ENCODE measurements at places on chromosomes 16 and 17.

GRCh38 chr16:73043828-73044467 lies 4.0 kb downstream of the ZFHX3 start:
- DNase-seq = no peak

DNA sequence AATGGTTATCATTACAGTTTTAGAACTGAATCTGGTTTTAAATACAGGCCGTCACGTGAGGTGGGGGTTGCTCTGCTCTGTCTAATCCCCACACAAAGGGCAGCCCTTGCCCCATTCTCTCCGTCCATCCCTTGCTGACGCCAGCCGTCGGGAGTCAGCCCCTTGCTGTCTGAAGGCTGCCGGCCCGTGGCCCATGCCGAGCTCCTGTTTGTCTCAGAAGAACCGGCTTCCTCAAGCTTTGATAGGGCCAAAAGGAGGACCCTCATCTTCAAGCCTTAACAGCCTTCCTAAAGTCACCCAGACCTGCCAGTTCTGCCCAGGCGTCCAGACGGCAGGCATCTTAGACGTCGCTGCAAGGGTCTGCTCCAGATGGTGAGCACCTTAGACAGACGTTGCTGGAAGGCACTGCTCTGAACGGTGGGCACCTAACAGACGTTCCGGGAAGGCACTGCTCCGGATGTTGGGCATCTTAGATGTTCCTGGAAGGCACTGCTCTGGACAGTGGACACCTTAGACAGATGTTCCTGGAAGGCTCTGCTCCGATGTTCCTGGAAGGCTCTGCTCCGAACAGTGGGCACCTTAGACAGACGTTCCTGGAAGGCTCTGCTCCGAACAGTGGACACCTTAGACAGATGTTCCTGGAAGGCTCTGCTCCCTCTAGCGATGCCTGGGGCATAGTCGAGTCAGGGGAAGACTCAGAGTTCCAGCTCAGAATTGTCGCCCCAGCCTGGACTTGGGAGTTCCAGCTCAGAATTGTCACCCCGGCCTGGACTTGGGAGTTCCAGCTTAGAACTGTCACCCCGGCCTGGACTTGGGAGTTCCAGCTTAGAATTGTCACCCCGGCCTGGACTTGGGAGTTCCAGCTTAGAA lies 35.1 kb upstream of the CHMP6 start:
- no peak for DNase-seq

DNA sequence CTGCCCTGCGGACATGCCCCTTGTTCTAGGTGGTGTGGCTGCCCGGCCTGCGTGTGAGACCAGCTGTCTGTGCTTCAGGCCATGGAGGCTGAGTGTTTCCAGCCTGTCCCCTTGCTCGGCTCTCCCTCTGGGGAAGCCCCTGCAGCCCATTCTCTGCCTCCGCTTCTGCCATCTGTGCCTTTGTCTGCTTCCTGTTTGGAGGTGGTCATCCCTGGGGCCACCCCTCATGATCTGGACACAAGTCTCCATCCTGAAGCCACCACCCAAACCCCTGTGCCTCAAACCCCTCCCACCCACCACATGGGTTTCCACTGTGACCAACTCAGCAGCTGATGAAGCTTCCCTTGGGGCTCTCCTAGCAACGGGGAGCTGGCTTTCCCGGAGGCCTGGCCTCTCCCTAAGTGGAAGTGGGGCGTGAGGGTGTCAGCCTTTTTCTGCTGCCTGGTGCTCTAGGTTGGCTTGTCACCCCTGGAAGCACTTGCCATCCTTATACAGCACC lies 184.9 kb downstream of the SEC14L1 start:
- DNase-seq = no peak

- no peak for DNase-seq
Measured at GRCh38 chr16:50675686-50676610, 5.2 kb downstream of the SNX20 start.

GRCh38 chr17:68682903-68683302 lies 81.7 kb upstream of the FAM20A start:
- DNase-seq = no peak

DNA sequence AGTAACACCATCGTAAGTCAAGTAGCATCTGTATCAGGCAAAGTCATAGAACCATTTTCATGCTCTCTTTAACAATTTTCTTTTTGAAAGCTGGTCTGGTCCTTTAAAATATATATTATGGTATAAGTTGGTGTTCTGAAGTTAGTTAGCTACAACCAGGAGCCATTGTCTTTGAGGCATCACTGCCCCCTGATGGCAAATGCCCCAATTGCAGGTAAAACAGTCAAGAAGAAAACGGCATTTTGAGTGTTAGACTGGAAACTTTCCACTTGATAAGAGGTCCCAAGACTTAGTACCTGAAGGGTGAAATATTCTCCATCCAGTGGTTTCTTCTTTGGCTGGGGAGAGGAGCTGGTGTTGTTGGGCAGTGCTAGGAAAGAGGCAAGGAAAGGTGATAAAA lies 14.1 kb downstream of the TP53 start:
- peak; percentile 61 for DNase-seq

- no peak for DNase-seq
Measured at GRCh38 chr17:65430209-65430833, 131.1 kb downstream of the AXIN2 start.

DNA sequence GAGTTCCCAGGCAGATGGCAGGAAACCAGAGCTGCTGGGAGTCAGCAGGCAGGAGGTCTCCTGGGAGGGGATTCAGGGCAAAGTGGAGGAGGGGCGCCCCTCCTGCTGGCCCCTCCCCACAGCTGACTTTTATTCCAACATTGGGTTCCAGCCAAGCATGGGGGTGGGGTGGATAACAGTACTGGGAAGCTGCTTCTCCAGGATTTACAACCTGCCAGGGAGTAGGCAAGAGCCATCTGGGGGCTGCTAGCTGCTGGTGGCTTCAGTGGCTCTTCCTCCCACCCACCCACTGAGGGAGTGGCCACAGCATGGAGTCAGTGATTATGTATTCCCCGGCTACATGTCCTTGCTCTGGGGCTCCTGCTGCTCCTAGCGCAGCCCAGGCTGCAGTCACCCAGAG lies 36.8 kb downstream of the TMEM132E start:
- DNase-seq = no peak

- no peak for DNase-seq
Measured at GRCh38 chr17:34436607-34437006, 73.6 kb upstream of the CCL1 start.

GRCh38 chr16:56844056-56844455 lies 21.0 kb upstream of the SLC12A3 start:
- no peak for DNase-seq

DNA sequence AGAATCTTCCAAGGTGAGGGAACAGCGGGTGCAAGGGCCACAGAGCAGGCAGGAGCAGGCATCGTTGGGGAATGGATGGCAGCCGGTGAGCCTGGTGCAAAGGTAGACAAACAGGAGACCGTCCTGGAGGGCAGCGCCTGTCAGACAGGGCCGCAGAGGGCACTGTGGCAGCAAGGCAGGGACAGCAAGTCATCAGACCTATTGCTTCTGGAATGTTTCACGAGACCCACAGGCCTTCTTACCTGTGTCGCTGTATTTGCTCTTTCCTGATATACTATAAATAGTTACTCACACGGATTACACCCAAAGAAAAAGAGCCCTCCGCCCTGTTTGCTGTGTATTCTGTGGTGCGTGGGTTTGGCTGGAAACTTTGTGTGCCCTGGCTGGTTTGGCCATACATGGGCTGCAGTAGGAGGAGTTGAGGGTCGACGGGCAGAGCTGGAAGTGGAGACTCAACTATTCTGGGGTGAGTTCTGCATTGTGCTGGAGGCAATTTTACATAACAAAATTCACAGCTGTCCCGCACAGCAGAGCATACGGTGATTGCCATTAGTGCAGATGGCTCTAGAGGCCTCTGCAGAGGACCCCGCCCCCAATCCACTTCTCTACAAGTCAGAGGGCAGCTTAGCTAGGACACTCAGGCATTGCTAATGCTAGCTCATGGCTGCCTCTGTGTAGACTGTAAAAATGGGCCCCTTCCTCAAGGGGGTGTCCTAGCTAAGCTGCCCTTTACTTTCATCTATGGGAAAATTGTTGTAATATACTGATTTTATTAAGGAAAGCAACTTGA lies 18.6 kb upstream of the POLR3E start:
- no peak for DNase-seq

- DNase-seq = no peak
Measured at GRCh38 chr17:28646039-28646754, 1.2 kb upstream of the BLTP2 start.

DNA sequence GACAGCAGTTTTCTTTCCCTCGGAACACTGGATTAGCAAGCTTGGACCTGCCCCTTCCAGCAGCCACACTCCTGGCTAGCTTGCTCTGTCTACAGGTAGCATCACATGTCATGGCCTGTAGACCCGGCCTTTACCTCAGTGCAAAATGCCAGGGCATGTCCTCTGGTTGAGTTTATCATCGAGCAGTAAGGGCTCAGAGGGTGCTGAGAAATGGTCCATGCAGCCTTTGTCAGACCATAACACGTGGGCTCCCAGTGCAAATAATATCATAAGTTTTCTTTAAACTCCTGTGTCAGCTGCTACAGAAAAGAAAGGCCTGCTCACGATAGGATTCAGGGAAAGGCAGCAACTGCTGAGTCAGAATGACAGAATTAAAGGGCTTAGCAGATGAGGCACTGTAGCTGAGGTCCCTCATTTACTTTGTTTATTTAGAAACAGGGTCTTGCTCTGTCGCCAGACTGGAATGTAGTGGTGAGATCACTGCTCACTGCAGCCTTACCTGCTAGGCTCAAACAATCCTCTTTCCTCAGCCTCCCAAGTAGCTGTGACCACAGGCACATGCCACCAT lies 8.0 kb upstream of the GNA13 start:
- no peak for DNase-seq

Measured in stimulated activated CD4-positive, alpha-beta T cell treated with anti-CD3 and anti-CD28 coated beads, Interleukin-2, amount 100 ng/mL, for 24 hours (primary cell).